A172 (cell line): ENCODE measurements at places on chromosomes 3 and 15. TPM values are rescaled to one million over a fixed set of nuclear protein-coding genes. Genes with fewer than 3 reads are reported as not detected.

IL17RE gene
- total RNA-seq, result 0.81 and 1.3 TPM in 2 replicates

GABRB3 gene
- total RNA-seq, result not detected in 2 replicates

MYZAP gene
- total RNA-seq, result 3.2 and 4.3 TPM in 2 replicates

COL6A6 gene
- not detected in 2 replicates for total RNA-seq

TGM5 gene
- total RNA-seq, result 0.14 TPM in 1 of 2 replicates, not detected in the other

FETUB gene
- 0.45 TPM in 1 of 2 replicates, not detected in the other for total RNA-seq

ZNF660 gene
- total RNA-seq, result not detected in 2 replicates

CAMK2N2 gene
- 1.6 and 1.8 TPM in 2 replicates for total RNA-seq

CAMP gene
- total RNA-seq, result not detected in 2 replicates

TOMM70 gene
- total RNA-seq, result 81.8 and 91.7 TPM in 2 replicates

VILL gene
- total RNA-seq, result 0.07 and 1.7 TPM in 2 replicates

SLC51B gene
- not detected in 2 replicates for total RNA-seq

GHSR gene
- not detected in 2 replicates for total RNA-seq

GOLGA8H gene
- 0.41 and 1.6 TPM in 2 replicates for total RNA-seq

LYZL4 gene
- total RNA-seq, result not detected in 2 replicates

ITGB5 gene
- 118 and 146 TPM in 2 replicates for total RNA-seq

KIF15 gene
- 19.4 and 23.4 TPM in 2 replicates for total RNA-seq

HACD2 gene
- total RNA-seq, result 44.0 and 45.3 TPM in 2 replicates

GORASP1 gene
- 27.1 and 42.3 TPM in 2 replicates for total RNA-seq

LHFPL4 gene
- total RNA-seq, result not detected in 2 replicates

OXTR gene
- total RNA-seq, result 115 and 124 TPM in 2 replicates

LARP6 gene
- total RNA-seq, result 45.4 and 63.4 TPM in 2 replicates

CCNL1 gene
- 69.1 and 75.0 TPM in 2 replicates for total RNA-seq

GOLGA6B gene
- total RNA-seq, result not detected in 2 replicates

TRIM42 gene
- total RNA-seq, result not detected in 2 replicates

NUP210 gene
- 14.1 and 16.3 TPM in 2 replicates for total RNA-seq

TM4SF1 gene
- total RNA-seq, result 154 and 177 TPM in 2 replicates

NRROS gene
- not detected in 2 replicates for total RNA-seq

GRM2 gene
- total RNA-seq, result not detected in 2 replicates

SKIC8 gene
- 71.9 and 86.4 TPM in 2 replicates for total RNA-seq

MAN2C1 gene
- 32.6 and 42.6 TPM in 2 replicates for total RNA-seq

EIF5A2 gene
- total RNA-seq, result 13.0 and 35.8 TPM in 2 replicates

BFSP2 gene
- not detected in 2 replicates for total RNA-seq

FEZF2 gene
- total RNA-seq, result not detected in 2 replicates

ENTPD3 gene
- total RNA-seq, result not detected in 2 replicates

BBS4 gene
- total RNA-seq, result 16.6 and 31.7 TPM in 2 replicates

TRH gene
- total RNA-seq, result not detected in 2 replicates
